ENCODE measurements at places on chromosomes 7 and 10. TPM values are rescaled to one million over a fixed set of nuclear protein-coding genes. Genes with fewer than 3 reads are reported as not detected.
A peak's percentile ranks its signal among the peaks of the same experiment; 100 is the strongest.

The TDRD1 gene
- total RNA-seq = 0.13 TPM

DNA sequence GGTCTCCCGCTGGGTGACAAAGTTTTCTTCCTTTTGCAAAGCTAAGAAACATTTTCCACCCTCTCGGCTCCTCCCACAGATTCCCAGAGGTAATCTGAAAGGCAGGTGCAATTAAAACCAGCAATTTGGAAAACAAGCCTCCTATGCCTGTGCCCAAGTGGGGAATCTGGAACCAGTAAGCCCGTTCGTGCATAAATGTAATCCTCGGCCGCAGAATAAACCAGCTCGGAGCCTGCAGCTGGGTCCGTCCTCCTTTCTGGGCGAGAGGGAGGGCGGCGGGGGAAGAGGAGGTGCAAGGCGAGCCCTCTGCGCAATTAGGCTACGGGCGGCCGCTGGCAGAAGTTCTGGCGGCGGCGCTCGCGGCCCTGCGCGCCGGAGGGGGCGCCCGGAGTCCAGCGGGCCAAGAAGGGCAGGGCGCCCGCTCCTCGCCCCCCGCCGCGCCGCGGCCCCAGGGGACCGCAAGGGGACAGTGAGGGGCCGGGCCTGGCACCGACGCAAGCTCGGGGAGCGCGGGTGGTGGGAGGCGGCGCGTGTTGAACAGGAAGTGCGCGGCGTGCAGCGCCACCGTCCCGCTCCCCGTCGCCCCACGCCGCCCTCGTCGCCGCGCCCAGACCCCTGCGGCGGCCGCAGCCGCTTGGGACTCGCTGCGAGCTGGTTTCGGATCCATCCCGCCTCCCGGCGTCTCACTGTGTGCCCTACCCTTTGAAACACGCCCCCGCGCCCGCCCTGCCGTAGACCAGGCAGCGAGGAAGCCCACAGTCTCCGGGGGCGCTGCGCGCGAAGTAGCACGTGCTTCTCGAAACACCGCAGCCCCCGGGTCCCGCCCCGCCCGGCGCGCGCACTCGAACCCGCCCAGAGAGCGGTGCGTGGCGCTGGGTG lies at the start of gene PRKAG2:
Gene PRKAG2 (minus strand): TSS at position 217 of the 879 bp plus-strand sequence. CDS start 495 bp downstream, outside the sequence.
- DNase-seq = peak; percentile 27

- DNase-seq = no peak
These were observed 188.0 kb downstream of the KCND2 start for GRCh38 chr7:120460949-120461348.

The MYOF gene
- 13.7 TPM for total RNA-seq

- DNase-seq = no peak
These were observed 235.5 kb downstream of the CCSER2 start for GRCh38 chr10:84563868-84564267.

DNA sequence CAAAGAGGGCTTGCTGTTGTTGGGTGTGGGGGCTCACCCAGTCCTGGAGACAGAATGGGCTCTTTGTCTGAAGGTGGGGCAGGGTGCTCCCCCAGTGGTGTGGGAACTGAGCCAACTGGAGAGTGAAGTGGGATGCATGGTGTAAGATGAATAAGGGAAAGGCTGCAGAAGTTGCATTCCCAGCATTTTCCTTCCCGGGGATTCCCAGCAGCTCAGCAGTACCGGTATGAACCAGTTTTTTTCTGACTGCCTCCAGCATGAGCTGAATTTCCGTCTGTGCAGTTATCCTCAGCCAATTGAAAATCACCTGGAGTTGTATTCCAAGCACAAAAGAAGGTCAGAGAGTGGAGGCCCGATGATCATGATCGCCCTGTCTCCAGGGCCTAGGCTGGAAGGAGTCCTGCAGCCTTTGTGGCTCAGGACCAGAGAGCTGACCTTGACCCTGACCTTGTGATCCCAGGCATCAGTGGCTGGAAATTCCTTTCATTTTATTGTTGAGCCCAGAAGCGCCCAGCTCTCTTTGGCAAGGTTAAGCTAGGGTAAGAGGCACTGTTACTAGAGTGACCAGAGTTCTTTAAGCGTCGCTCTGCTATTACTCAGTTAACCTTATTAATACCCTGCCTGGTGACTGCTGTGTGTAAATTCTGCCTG lies 33.4 kb downstream of the OGDH start:
- no peak for DNase-seq

DNA sequence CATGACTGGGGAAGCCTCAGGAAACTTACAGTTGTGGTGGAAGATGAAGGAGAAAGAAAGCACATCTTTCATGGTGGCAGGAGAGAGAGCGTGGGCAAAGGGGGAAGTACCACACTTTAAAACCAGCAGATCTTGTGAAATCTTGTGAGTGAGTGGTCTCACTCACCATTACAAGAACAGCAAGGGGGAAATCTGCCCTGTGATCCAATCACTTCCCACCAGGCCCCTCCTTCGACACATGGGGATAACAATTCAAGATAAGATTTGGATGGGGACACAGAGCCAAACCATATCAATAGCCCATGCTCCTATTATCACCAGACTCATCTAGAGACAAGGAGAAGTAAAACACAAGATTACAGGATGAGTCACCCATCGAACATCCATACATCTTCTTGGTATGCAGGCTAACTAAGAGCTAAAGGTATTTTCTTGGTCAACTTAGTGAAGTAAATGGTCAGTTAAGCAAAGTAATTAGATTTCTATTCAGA lies 55.3 kb upstream of the YAE1 start:
- no peak for DNase-seq

GRCh38 chr10:74643596-74643975 lies 182.8 kb upstream of the KAT6B start:
- DNase-seq = no peak

- DNase-seq = no peak
These were observed 486 bp upstream of the SORCS1 start for GRCh38 chr10:107164992-107165391.

DNA sequence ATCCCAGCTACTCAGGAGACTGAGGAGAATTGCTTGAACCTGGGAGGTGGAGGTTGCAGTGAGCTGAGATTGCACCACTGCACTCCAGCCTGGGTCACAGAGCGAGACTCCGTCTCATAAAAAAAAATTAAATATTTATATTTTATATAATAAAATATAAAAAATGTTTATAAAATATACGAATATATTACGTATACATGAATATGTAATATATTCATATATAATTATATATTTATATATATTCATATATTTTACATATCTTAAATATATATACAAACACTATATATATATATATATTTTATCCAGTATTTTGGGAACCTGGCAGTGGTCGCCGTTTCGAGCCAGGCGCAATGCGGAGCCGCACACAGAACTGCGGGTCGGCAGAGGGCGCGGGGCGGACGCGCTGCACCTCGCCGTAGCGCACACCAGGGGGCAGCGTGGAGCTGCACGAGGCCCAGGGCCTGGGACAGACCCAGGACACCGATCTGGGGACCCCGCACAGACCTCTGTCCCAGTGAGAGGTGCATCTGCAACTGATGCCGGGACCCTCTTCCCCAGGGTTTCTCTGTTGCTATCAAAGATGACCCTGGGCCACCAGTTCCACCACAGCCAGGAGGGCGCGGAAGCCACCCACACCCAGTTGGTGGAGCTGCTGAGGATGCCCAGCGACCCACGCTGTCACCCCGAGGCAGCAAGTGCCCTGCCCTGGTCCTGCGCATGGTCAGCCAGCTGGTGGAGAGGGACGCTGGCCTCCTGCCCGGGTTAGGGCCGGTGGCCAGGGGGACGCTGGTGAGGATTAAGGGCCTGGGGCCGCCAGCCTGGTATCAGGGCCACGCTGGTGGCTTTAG lies 22.7 kb downstream of the AP5Z1 start:
- DNase-seq = peak; percentile 52

GRCh38 chr10:16049050-16049449 lies 188.7 kb upstream of the MINDY3 start:
- DNase-seq = no peak

The ADAM12 gene
- total RNA-seq = not detected

DNA sequence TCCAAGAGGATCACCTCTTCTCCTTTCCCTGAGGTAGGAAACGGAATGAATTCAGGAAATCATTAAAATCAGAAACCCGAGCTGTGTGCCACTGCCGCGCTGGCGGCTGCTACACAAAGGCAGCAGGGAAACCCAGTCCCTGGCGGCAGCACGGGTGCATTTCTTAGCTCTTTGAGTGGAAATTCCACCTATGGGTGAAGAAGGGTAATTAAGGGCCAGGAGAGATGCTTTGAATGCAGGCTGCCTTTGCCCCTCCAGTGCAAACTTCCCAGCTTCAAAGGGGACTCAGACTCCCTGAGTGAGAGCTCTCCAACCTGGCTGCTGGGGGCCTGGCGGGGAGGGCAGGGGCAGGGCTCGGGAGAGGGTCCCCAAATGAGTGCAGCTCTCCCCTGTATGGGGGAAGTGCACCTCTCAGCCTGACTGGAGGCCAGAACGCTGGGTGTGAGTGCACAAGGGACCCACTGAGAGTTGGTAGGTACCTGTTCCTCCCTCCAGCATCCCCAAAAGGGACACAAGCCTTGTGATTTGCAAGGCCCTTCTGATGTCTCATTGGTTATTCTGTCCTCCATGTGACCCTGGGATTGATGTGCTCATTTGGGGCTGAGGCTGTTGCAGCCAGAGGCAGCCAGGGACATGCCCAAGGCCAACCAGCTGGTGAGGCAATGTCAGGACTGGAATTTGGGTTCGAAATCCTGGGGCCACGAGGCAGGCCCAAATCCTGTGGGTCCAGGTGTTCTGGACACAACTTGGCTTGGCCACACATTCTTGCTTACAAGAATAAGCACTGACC lies 16.3 kb upstream of the ZMIZ1 start:
- no peak for DNase-seq

The SH2D4B gene
- 0.18 TPM for total RNA-seq

DNA sequence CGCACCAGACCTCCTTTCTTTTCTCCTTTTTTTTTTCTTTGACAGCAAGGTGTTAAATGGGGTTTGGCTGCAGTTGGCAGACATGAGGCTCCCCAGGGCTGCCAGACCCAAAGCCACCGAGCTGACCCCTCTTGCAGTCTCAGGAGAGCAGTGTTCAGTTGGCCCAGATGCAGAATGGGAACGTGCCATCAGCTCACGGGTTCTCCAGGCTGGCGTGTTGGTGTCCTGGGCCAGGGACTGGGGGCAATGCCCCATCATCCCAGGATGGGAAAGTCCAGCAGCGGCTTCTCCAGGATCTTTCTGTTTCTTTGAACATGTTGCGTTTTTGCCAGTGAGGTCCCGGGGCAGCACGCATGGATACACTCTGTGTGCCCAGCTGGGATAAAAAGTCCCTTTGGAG lies 114.6 kb upstream of the KCTD7 start:
- DNase-seq = no peak

The METTL27 gene
- 1.8 TPM for total RNA-seq

The ACTL6B gene
- total RNA-seq = not detected

DNA sequence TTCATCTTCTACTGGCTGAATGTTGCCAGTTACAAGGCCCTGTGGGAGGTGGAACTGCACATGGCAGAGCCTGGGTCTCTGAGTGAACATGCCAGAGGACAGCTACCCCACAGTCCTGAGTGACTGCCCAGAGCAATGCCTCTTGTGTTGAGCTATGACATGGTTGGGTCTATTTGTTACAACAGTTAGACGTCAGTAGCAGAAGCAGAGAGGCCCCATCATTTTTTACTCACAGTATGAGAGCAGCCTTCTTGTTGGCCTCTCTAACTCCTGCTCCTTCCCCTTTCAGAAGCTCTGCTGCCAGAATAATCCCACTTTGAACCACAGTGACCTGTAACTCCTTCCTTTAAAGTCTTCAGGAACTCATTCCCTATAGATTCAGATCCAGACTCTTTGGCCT lies 30.8 kb upstream of the NRP1 start:
- DNase-seq = no peak

- no peak for DNase-seq
These were observed 27.1 kb downstream of the VIPR2 start for GRCh38 chr7:159117366-159118196.

The AOC1 gene
- not detected for total RNA-seq

The PROSER2 gene
- total RNA-seq = 0.39 TPM

DNA sequence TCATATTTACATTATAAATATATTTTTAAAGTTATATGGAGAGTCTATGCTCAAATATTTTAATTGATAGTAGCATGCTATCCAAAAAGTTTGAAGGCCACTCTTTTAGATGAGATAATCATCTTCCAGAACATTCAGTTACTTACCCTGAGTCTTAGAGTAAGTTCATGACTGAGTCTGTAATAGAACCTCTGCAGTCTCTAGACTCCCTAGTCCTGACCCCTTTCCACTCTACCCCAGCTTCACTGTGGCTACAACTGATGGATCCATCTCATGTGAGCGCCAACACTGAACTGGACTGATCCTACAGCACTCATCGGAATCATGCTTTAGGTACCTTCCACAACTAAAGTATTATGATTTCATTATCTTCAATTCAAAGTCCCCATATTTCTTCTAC lies 10.1 kb downstream of the HACD1 start:
- no peak for DNase-seq

GRCh38 chr10:76115471-76116155 lies 684.2 kb downstream of the LRMDA start:
- DNase-seq = no peak

All from activated T-helper 1 cell treated with anti-CD3 and anti-CD28 coated beads, Interleukin-12 subunit alpha, Interleukin-12 subunit beta, Interleukin-2, Interleukin-4 antibody, amounts not matched to agents 30 ng/mL and 10 ng/mL and 1 ng/mL, durations not matched to agents 14 hours and 24 hours and 36 hours (primary cell).